ENCODE measurements at places on chromosomes 2 and 18.

DNA sequence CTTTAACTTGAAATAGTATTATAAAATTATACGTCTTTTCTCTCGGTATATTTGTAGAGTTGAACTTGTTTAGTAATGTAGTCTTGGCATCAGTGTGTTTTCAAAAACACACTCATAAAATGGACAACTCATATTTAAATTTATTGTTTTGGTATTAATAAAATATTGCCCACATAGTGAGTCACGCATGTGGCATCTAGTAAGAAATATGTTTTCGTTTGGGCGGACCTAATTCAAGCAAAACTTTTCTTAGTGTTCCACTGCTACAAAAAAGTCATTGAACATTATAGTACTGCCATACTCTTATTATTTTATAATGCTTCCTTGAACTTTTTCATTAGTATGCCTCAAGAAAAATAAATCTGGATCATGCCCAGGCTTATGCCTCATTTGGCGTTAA is 31.1 kb upstream of the FAM237A start:
- no peak for DNase-seq

GRCh38 chr2:30641765-30642345 is 165.4 kb downstream of the CAPN13 start:
- DNase-seq = no peak

GRCh38 chr2:76314271-76315020 is 603.7 kb upstream of the GCFC2 start:
- DNase-seq = no peak

GRCh38 chr2:29983308-29983707 is 61.9 kb upstream of the ALK start:
- DNase-seq = peak; percentile 36

GRCh38 chr18:49055754-49056172 is 105.0 kb upstream of the SMAD7 start:
- no peak for DNase-seq

GRCh38 chr18:58788470-58788869 is 76.2 kb upstream of the ZNF532 start:
- no peak for DNase-seq

DNA sequence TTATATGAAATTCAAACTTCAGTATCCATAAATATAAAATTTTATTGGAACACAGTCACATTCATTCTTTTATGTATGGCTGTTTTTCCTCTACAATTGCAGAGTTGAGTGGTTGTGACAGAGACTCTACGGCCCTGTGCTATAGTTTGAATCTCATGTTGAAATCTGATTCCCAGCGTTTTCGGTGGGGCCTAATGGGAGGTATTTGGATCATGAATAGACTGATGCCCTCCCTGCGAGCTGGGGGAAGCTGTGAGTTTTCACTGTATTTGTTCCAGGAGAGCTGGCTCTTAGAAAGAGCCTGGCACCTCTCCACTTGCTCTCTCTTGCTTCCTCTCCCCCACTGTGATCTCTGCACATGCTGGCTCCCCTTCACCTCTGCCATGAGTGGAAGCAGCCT is 1.7 kb downstream of the PFN4 start:
- DNase-seq = no peak

GRCh38 chr2:70753902-70754301 is 14.1 kb downstream of the ADD2 start:
- no peak for DNase-seq

DNA sequence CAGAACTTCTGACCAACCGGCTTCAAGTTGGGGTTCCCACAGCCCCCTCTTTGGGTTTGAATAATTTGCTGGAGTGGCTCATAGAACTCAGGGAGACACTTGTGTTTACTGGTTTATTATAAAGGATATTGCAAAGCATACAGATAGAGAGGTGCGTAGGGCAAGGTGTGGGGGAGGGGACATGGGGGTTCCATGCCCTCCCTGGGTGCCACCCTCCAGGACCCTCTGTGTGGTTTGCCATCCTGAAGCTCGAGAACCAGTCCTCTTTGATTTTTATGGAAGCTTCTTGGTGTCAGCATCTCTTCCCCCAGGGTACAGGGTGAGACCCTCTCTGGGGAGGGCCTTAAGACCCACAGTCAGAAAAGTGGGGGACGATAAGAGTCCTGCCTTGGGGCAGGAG is 38.8 kb downstream of the ITGB1BP1 start:
- no peak for DNase-seq

DNA sequence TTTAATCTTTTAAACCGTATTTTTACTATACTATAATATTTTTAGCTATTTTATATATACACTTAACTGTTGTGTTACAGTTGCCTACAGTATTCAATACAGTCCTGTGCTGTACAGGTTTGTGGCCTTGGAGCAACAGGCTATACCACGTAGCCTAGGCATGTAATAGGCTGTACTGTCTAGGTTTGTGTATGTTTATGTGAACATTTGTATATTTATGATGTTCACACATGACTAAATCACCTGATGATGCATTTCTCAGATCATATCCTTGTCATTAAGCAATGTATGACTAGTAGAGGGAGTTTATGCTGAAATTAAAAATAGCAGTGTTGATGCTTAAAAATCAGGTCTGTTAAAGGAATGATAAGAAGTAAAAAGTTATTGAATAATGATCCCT is 92.3 kb upstream of the RANBP2 start:
- DNase-seq = no peak

GRCh38 chr18:79608069-79608468 is 71.5 kb upstream of the CTDP1 start:
- no peak for DNase-seq

GRCh38 chr2:120149406-120149805 is 73.8 kb downstream of the TMEM185B start:
- no peak for DNase-seq

- DNase-seq = no peak
Measured at GRCh38 chr2:12538138-12538694, 178.5 kb upstream of the TRIB2 start.

GRCh38 chr2:148342086-148342485 is 302.5 kb upstream of the EPC2 start:
- no peak for DNase-seq

DNA sequence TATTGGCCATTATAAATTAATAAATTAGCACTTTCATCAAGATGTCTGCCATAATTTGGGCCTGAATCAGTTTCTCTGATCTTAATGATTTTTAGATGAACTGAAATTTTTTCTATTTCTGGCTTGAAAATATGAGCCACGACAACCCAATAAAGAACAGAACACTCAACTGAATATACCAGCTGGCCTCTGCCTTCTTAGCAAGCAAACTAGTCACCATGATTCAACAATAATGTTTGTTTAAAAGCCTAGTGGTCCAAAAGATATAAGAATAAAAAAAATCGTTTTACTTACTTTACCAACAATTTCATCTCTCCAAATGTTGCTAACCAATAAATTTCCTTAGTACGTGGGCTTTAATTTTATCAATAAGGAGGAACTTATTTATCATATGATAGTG is 66.7 kb upstream of the TTN start:
- no peak for DNase-seq

DNA sequence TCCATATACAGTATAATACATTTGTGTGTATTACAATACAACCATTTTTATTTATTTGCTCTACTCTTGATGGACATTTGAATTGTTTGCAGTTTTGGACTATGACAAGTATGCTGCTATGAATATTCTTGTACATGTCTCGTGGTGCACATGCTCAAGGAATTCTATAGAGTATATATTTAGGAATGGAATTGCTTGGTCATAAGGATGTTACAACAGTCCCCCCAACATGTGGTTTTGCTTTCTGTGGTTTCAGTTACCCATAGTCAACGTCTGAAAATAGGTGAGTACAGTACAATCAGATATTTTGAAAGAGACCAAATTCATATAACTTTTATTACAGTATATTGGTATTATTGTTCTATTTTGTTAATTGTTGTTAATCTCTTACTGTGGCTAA is 24.1 kb upstream of the PLEKHM3 start:
- DNase-seq = no peak

- no peak for DNase-seq
Measured at GRCh38 chr2:118530976-118531375, 316.5 kb downstream of the EN1 start.

- DNase-seq = no peak
Measured at GRCh38 chr18:12474876-12475275, 67.1 kb downstream of the PRELID3A start.

- no peak for DNase-seq
Measured at GRCh38 chr2:23524261-23524706, 139.3 kb downstream of the KLHL29 start.

DNA sequence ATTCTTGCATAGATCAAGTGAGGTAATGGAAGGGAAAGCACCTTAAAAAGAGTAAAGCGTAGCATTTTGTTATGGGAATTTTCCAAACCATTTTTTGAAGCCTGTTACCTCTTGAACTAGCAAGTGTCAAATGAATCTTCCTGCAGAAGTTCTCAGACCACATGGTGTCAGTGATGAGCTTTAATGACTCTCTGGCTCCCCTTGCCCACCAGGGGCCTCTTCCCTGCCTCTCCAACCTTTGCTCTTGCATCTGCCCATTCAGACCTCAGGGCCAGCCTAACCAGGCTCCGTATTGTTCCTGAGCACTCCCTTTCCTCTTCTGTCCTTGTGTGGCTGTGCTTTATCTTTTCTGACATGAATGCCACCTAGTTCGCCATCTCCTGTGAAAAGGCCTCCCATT is 155.9 kb downstream of the DIS3L2 start:
- DNase-seq = peak; percentile 52

GRCh38 chr2:84963692-84964405 is 7.1 kb upstream of the KCMF1 start:
- DNase-seq = no peak

- no peak for DNase-seq
Measured at GRCh38 chr18:43248610-43249249, 28.6 kb downstream of the SYT4 start.

GRCh38 chr2:137964066-137964858 is at the start of gene HNMT:
TSS of gene HNMT (plus strand) at chr2:137964473. CDS start at chr2:137964492, 19 bp downstream.
- DNase-seq = peak; percentile 72

- DNase-seq = no peak
Measured at GRCh38 chr18:48053881-48054816, 123.7 kb upstream of the SMAD2 start.

- DNase-seq = no peak
Measured at GRCh38 chr2:221874444-221874843, 302.3 kb upstream of the EPHA4 start.

DNA sequence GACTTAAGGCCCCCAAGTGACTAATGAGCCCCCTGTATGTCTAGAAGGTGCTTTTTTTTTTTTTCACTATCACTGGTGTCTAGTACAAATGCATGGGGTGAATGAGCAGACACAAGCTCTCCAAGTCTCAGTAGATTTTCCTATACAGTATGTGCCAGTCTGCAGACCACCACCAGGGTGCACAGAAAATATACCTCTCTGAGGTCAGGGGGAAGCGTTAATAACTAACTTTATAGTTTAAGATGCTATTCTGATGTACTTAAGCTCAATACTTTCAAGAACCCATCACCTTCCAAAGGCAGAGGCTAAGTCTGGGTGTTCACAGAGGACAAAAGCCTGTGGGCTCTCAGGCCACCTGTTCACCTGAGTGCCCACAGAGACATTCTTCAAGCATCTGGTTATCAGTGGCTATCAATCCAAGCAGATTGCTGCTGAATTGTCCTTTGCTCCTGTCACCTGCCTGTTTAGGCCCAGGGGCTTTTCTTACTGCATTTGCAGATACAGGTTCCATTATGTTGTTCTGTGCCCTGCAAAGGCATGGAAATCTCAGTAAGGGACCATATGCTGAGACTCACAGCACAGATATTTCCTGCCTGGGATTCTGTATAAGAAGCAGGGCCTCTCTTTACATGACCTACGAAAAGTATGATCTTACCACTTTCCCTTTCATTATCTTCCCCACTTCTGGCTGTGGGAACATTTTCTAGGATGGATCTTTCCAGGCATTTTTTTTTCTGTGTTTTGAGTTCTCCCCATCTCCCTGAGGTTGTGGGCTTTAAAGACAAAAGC is 534.6 kb downstream of the TNS1 start:
- no peak for DNase-seq

DNA sequence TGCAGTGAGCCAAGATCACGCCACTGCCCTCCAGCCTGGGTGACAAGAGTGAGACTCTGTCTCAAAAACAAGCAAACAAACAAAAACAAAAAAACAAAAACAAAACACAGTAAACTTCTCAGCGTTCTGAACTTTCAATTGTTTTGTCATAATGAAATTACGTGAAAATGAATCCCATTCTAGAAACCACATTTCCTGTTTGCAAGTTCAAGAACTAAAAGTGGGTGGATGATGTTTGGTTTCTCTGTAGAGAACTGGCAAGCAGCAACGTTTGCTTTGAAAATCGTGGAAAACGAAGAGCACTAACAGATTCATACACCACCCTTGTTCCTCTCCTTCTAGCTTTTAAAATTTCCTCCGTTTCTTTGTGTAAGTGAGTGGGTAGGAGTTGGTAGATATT is 226.1 kb upstream of the LYPD1 start:
- no peak for DNase-seq

DNA sequence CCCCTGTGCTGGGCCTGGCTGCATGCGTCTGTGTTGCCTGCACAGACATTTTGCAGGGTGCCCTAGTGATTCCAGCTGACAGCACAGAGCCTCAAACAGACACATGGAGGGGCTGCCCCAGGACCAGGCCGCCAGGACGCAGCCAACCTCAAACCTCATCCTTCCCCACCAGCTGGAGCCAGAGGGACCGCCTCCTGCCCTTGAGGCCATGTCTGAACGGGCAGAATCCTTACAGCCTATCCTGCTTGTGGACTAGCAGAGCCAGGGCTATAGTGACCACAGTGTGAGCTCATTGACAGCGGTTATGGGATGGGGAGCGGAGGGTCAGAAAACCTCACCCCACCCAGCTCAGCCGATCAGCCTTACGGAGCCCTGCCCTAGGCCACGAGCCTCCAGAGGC is 22.4 kb downstream of the ODC1 start:
- DNase-seq = no peak

- no peak for DNase-seq
Measured at GRCh38 chr2:55363636-55364035, 56.0 kb downstream of the CCDC88A start.

DNA sequence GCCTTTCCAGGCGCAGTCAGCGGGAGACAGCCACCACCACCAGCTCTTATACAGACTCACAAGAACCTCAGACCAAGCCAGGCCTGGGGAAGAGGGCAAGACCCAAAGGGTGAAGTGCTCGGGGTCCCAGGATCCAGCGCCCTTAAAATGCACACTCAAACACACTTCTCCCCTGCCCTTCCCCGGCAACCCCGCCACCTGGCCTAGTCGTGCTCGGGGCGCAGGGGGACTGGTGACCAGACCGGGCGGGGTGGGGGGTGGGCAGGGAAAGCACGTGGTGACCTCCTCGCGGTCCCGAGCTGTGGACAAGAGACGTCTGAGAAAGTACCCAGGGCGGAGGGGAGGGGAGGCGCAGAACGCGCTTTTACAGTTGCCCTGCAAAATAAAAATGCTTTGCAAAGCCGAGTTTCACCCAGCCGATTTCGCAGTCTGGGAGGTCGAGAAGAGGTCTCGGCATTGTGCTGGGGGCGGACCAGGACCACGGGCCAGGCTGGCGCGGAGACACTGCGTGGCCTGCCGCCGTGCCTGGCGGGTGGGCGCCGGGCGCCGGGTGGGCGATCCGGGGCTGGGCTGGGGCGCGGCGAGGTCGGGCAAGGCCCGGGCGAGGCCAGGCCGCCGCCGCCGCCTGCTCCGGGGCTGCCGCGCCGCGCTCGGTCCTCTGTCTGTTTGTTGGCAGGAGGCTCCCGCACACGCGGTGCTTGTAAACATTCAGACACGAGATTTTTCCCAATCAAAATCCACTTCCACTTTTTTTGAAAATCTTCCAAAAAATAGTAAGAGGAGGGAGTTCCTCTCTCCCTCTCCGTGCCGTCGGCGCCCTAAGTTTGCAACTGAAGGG is 2.0 kb downstream of the BCL11A start:
- peak; percentile 86 for DNase-seq

Data from NCI-H82 (cell line).